A549 treated with Mapracorat at 1 μM for 4 hours (cell line): ENCODE measurements at places on chromosomes 2 and 18. TPM values are rescaled to one million over a fixed set of nuclear protein-coding genes. Genes with fewer than 3 reads are reported as not detected.

The CPLX4 gene
- not detected in 5 replicates for total RNA-seq

The ZNF513 gene
- 9.7 to 14.7 TPM (median 13.5 TPM) in 5 replicates for total RNA-seq

The RPE gene
- 56.1 to 63.9 TPM (median 58.7 TPM) in 5 replicates for total RNA-seq

The RAX gene
- not detected in 5 replicates for total RNA-seq

The INO80D gene
- 1.5 to 1.9 TPM (median 1.6 TPM) in 5 replicates for total RNA-seq

The NEU2 gene
- total RNA-seq, result not detected in 5 replicates

The REG3A gene
- total RNA-seq, result not detected in 5 replicates

The PTPRM gene
- 29.2 to 35.4 TPM (median 32.0 TPM) in 5 replicates for total RNA-seq

The KANSL3 gene
- 21.6 to 25.5 TPM (median 24.6 TPM) in 5 replicates for total RNA-seq

The CDH19 gene
- 0.37 to 1.0 TPM (median 0.94 TPM) in 5 replicates for total RNA-seq

The GLI2 gene
- 16.6 to 26.1 TPM (median 24.1 TPM) in 5 replicates for total RNA-seq

The ADAM23 gene
- 8.4 to 10.2 TPM (median 9.2 TPM) in 5 replicates for total RNA-seq

The SP140L gene
- 2.6 to 4.2 TPM (median 3.4 TPM) in 5 replicates for total RNA-seq

The KIF1A gene
- 0.73 to 1.5 TPM (median 0.97 TPM) in 5 replicates for total RNA-seq

The DCDC2C gene
- 0.24 to 0.57 TPM (median 0.38 TPM) in 3 of 5 replicates, not detected in the others for total RNA-seq

The COL5A2 gene
- 45.0 to 80.0 TPM (median 66.6 TPM) in 5 replicates for total RNA-seq

The GALR1 gene
- not detected in 5 replicates for total RNA-seq

The NR4A2 gene
- 1.4 to 3.0 TPM (median 2.1 TPM) in 5 replicates for total RNA-seq

The MLPH gene
- 250 to 327 TPM (median 305 TPM) in 5 replicates for total RNA-seq

The MYO7B gene
- 0.09 to 0.24 TPM (median 0.14 TPM) in 5 replicates for total RNA-seq

The CYP20A1 gene
- 8.3 to 10.6 TPM (median 8.8 TPM) in 5 replicates for total RNA-seq

The ZCCHC2 gene
- total RNA-seq, result 7.8 to 10.2 TPM (median 9.2 TPM) in 5 replicates

The AAK1 gene
- 11.2 to 14.7 TPM (median 13.5 TPM) in 5 replicates for total RNA-seq

The RUFY4 gene
- not detected in 5 replicates for total RNA-seq
